Pulmonary artery endothelial cell (primary cell): ENCODE measurements at places on chromosomes 4 and X. TPM values are rescaled to one million over a fixed set of nuclear protein-coding genes. Genes with fewer than 3 reads are reported as not detected.

The LONRF3 gene
- 10.7 and 22.4 TPM in 2 replicates for total RNA-seq

The DCHS2 gene
- total RNA-seq, result 0.07 TPM in 1 of 2 replicates, not detected in the other

The GC gene
- not detected in 2 replicates for total RNA-seq

DNA sequence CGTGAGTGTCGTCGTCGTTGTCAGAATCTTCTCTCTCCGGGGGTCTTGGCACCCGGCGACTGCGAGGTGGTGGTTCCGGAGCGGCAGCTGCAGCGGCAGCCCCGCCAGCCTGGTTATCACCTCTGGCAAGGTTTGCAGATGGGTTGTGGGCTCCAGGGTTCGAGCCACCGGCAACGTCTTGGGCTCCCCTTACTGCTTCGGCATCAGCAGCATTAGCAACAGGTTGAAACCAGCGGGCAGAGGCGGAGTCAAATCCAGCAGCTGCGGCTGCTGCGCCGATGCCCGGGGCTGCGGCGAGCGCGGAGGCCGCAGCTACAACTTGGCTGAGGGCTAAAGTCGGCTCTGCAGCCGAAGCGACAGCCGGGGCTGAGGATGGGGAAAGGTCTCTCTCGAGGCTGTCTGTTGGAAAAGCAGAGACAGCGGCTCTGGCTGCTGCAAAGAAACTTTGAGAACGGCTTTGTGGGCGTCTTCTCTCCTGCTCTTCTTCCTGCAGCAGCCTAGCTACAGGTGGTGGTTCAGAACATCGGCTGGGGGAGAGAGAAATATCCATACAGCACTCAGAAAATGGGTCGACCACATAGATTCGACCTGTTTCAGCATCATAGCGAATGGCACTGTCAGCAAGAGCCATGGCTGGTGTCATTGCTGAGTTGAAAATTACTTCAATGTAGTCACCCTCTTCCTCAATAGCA lies 3.6 kb downstream of the IRS4 start:
- no peak for DNase-seq

The GSX2 gene
- total RNA-seq, result not detected in 2 replicates

- no peak for DNase-seq
Observed at GRCh38 chrX:42415636-42416035, 362.3 kb downstream of the PPP1R2C start.

The MRPS18C gene
- total RNA-seq, result 24.2 and 29.2 TPM in 2 replicates

The TSPAN5 gene
- 46.7 and 48.3 TPM in 2 replicates for total RNA-seq

The CXCL6 gene
- 3.0 and 18.3 TPM in 2 replicates for total RNA-seq

The RHOXF2B gene
- total RNA-seq, result not detected in 2 replicates

- no peak for DNase-seq
Observed at GRCh38 chrX:126820700-126821420, 1.3 kb downstream of the PRR32 start.

- no peak for DNase-seq
Observed at GRCh38 chr4:7322166-7322991, 112.4 kb downstream of the PSAPL1 start.

The ATOH1 gene
- not detected in 2 replicates for total RNA-seq

The GRK4 gene
- total RNA-seq, result 4.6 and 5.7 TPM in 2 replicates

- DNase-seq, result no peak
Observed at GRCh38 chr4:149835280-149835679, 19.6 kb upstream of the IQCM start.

GRCh38 chr4:169774466-169775445 lies 17.0 kb upstream of the HPF1 start:
- DNase-seq, result no peak

- no peak for DNase-seq
Observed at GRCh38 chr4:98484031-98484430, 174.4 kb downstream of the TSPAN5 start.

GRCh38 chr4:2767705-2768074 lies 11.6 kb upstream of the TNIP2 start:
- no peak for DNase-seq

- no peak for DNase-seq
Observed at GRCh38 chrX:150694738-150695410, 1.7 kb downstream of the MTMR1 start.

DNA sequence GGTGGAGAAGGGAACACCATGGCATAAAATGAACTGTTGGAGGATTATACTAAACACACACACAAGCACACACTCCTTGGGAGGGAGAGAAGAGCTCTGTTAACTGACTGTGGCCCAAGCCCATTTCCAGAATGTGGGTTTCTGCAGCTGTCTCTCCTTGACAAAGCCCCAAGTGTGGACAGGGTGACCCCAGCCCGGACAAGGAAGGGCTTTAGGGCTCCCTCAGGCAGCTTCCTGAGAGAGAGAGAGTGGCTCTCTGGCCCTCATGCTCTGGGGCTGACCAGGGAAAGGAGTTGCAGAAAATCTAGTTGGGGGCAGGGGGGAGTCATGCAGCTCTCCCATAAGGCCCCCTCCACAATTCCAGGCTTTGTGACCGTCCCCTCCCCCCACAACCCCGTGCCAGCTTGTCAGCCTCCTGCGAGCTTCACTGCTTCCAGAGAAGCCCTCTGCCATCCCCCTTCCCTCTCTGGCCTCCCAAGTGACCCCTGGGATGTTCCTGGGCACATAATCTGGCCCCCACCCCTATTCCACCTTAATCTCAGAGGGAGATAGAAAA lies 590 bp downstream of the ARHGEF9 start:
- no peak for DNase-seq

The ABCG2 gene
- total RNA-seq, result 4.5 and 11.9 TPM in 2 replicates

DNA sequence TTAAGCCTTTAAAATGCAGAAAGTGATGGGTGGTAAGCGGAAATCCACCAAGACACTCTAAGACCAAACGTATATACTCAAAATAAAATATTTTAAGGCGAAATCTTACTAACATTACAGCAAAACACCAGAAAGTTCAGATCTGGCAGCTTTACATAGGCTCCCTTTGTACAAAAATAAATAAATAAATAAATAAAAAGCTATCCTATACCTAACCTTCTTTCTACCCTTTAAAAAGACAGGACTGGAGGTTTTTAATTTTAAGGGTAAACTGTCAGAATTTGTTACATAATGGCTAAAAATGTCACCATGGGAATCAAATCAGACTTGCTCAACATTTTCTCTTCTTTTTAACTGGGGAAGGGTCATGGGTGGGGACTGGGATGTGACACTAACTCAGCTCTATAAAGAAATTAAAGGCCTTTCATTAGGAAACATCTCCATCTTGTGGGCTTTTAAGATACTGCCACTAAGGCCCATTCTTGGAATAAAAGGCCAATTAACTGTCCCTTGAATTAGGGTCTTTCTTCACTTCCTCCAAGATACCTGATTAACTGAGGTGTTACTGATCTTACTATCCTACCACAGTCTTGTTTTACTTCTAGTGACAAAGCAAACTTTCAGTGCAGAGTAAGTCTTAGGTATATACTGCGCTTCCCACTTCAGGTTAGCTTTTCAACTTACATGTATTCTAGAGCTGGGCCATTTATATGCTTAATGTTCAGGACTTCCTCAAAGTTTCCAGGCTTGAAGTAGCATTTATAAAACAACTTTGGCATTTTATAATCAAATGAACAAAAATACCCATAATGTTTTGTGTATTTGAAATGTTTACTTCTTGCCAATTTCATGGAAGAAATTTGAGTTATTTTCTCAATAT lies 13.3 kb downstream of the HNRNPD start:
- DNase-seq, result no peak

- no peak for DNase-seq
Observed at GRCh38 chr4:189299706-189300105, 641.0 kb upstream of the FRG1 start.
